Urinary bladder (tissue), 4 donors: ENCODE measurements at places on chromosomes 13 and 19. TPM values are rescaled to one million over a fixed set of nuclear protein-coding genes. Genes with fewer than 3 reads are reported as not detected.

- DNase-seq: no peak
Observed at GRCh38 chr13:80339912-80340650, 845 bp downstream of the SPRY2 start.

DNA sequence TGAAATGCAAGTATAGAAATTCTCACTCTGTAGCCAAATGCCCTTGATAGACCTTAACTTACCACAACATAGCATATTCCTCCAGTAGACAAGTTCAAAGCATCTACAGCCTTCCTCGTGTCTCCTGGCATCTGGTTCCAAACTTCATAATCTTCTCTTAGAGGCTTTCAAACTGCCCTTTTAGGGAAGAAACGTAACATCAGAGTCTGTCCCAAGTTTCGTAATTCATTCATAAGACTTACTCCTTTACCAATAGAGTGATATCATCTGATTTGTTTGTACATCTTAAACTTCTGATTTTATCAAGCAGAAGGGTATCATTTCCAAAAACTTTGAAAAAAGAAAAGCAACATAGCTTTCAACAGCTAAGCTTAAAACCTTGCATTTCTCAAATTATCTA lies 137.4 kb downstream of the SPRY2 start:
- DNase-seq: no peak

The CBLC gene
- total RNA-seq: 4.7 TPM

DNA sequence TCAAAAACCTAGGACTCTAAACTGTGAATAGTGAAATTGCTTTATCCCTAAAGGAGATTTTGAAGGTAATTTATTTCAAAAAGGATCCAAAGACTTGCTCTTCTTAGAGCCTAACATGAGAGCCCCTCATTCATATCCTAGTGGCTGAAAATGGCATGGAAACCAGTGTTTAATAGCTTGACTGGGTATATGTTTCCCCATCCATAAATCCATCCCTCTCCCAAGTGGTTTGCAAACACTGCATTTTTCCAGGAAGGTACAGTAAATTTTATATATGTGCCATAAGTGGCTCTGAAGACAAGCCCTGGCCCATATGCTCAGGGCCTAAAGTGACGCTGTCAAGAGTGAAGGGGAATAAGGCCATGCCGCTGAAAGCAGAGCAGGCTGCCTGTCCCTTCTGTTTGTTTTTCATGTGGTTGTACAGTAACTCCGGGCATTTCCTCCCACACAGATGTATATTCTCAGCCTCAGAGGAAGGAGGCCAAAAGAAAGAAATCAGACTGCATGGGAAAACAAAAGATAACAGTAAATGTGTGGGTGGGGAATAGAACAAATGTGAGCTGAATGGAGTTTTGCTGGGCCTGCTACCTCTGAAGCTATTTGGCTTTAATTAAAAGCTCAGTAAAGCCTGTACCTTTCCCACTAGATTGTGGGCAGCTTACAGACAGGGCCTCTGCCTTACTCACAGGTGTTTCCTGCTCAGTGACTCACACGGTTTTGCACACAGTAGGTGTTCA lies 181.9 kb downstream of the PCDH9 start:
- peak; percentile 49 for DNase-seq

The CDC16 gene
- total RNA-seq: 111 TPM

DNA sequence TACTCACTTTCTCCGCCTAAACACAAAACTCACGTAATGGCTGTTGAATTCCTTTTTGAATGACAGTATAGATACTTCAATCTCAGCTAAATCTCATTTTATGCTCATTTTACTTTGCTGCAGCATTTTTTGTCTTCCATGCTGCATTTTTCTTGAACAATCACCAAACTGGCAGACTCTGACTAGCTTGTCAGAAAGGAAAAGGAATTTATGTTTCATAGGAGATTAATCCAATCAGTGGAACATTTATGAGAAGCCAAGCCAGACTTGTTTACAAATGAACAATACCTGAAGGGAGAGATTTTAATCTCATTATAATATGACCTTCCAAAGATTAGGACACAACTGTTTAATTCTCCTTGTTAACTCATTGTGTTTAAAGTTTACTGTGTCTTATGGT lies 1044.3 kb downstream of the DIAPH3 start:
- DNase-seq: no peak

DNA sequence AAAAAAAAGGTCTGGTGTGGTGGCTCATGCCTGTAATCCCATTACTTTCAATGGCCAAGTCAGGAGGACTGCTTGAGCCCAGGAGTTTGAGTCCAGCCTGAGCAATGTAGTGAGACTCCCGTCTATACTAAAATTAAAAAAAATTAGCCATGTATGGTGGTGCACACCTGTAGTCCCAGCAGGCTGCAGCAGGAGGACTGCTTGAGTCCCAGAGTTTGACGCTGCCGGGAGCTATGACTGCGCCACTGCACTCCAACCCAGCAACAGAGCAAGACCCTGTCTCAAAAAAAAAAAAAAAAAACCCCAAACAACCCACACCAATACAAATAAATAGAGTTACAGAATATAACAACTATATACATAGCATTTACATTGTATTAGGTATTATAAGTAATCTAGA lies 65.7 kb downstream of the MICU2 start:
- no peak for DNase-seq

DNA sequence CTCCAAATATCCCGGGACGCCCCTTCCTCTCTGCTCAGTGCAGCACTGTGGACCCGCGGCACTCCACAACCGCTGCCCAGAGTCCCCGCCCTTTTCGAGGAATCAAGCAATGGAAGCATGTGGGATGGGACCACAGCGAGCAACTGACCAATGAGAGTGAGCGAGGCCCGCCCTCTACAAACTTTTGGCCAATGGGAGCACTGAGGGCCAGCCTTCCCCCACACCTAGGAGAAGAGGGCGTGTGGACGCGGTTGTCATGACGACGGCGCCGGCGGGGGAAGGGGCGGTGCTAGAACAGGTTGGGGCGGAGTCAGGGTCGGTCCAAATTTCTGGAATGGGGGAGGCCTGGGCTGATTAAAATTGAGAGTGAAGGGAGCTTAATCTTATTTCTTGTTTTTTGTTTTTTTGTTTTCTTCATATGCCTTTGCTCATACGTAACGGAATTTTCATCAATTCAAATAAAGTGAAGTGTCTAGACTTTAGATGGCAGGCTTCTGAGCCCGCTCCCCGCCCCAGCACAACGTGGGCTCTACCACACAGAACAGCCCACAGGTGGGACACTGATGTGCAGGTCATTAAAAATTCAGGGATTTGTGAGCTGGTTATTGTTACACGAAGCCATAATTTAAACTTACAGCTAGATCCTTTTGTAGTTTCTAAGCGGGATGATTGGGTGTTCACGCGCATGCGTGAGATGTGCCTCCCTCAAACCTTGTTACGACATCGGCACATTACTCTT lies at the start of gene DNAAF3:
DNAAF3 (minus strand) TSS at position 84 of the 739 bp plus-strand sequence. CDS start 200 bp downstream, outside the sequence.
- peak; percentile 87 for DNase-seq

DNA sequence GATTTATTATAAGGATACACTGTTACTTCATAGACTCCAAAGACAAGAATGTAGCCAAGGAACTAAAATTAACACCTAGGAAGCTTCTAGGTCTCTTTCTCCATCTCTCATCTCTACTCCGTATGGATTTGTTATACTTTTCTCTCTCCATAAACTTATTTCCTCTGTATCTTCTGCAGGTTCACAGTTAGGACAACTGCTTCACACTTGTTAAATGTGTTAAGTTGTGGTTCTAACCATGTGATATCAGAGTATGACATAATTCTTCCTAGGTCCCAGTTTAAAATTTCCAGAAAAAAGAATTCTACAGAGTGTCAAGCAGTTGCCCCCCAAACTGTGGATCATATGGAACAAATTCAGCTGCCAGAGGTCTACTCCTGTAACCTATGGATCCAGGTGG lies 42.3 kb upstream of the GTF2F2 start:
- DNase-seq: no peak

DNA sequence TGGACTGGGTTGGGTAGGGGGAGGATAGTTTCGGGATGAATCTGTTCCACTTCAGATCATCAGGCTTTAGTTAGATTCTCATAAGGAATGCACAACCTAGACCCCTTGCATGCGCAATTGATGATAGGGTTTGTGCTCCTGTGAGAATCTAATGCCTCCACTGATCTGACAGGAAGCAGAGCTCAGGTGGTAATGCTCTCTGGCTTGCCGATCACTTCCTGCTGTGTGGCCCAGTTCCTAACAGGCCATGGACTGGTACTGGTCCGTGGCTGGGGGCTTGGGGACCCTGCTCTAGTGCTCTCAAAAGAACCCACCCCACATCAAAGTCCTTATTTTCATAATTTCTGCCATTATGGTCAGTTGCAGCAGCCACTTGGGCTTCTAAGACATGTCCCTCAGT lies 30.1 kb downstream of the DNAJC3 start:
- no peak for DNase-seq

The CEACAM5 gene
- total RNA-seq: not detected

DNA sequence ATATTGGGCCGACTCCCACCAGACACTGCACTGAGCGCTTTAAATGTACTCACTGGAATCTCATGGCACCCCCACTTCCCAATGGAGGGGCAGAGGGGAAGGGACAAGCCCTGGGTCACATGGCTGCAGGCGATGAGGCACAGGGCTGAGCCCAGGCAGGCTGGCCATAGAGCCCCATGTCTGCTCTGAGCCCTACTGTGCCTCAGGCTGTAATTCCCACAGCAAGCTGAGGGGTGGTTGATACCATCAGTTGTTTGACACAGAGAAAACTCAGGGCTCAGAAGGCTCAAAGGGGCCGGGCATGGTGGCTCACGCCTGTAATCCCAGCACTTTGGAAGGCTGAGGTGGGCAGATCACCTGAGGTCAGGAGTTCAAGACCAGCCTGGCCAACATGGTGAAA lies 25.1 kb downstream of the RFX1 start:
- DNase-seq: no peak

DNA sequence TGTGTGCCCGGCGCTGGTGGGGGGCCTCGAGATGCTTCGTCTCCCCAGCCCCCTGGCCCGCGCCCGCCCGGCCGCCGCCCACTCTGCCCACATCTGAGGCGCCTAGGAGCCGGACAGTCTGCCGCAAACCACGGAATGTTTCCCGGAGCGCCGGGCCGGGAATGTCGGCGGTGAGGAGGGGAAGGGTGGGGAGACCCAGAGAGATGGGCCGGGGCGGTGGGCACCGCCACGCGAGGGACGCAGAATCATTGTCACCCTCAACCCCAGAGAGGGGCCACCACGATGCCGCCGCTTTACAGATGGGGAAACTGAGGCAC lies 46.1 kb upstream of the NFIC start:
- DNase-seq: no peak

DNA sequence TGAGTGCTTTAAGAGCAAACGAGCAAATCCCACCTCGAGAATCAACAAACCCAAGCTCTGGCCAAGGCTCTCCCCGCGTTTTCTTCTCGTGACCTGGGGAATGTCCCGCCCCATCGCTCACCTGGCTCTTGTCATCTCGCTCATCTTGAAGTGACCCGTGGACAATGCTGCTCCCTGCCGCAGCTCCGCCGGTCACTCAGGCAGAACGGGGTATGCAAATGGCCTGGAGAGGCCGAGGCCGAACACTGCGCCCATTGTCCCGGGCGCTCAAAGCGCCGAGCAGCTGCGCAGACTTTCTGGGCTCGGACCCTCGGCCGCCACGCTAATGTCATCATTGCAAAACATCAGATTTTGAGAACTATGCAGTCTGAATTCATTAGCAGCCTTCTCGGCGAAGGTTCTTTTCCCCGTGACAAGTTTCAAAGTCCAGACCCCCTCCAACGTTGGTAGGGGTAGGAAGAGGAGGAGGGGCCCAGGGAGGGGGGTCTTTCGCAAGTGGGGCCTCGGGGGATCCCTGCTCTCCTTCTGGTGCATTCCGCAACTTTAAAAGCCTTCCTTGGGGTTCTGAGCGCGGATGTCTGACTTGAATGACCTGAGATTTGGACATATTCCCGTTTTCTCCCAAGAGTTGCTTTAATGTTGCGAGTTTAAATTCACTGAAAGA lies 39.7 kb downstream of the SOX1 start:
- no peak for DNase-seq

The CD33 gene
- total RNA-seq: 4.7 TPM

- no peak for DNase-seq
Observed at GRCh38 chr13:101412076-101412475, 4.2 kb downstream of the NALCN start.

The DHDH gene
- total RNA-seq: 0.37 TPM

GRCh38 chr13:51027644-51028043 lies 83.4 kb downstream of the C13orf42 start:
- DNase-seq: no peak

The WDR88 gene
- total RNA-seq: not detected

The ATP12A gene
- total RNA-seq: 0.42 TPM

The ENOX1 gene
- total RNA-seq: 17.6 TPM

- no peak for DNase-seq
Observed at GRCh38 chr19:9041023-9041422, 30.8 kb upstream of the MUC16 start.

GRCh38 chr13:110528371-110528770 lies 33.2 kb downstream of the RAB20 start:
- DNase-seq: no peak

The SCGB2B2 gene
- total RNA-seq: 0.32 TPM

DNA sequence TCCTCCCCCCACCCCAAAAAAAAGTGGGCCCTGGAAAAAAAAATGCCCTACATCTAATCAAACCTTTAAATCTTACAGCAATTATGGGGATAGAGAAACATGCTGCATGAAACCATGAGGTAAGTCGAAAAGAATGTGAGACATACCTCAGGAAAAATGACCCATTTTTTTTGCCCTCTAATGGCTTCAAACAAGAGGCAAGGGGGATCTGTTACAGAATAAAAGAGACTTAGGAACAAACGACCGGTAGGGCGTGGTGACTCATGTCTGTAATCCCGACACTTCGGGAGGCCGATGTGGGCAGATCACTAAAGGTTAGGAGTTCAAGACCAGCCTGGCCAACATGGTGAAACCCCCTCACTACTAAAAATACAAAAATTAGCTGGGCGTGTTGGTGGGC lies 8.4 kb downstream of the RGL3 start:
- no peak for DNase-seq

The SIGLEC12 gene
- total RNA-seq: 0.11 TPM

The IGSF23 gene
- total RNA-seq: not detected

The ZNF730 gene
- total RNA-seq: 15.2 TPM

DNA sequence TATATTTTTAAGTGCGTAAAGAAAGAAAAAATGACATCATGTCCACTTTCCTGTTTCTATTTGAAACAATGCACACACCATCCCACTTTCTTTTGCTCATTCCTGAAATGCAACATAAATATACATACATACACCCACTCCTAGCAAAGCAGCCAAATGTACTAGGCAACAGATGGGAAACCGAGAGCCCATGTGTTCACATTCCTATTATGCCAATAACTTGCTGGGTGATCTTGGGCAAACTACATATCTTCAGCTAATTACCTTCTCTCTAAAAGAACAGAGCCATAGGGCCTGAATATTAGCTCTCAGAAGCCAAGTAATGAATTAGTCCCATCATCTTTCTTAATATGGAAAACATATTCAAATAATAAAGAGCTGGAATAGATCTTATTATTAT lies 610.6 kb upstream of the ATXN8OS start:
- DNase-seq: no peak

The ZNF600 gene
- total RNA-seq: 9.1 TPM

GRCh38 chr19:1910177-1910576 lies 5.0 kb downstream of the ADAT3 start:
- DNase-seq: no peak

DNA sequence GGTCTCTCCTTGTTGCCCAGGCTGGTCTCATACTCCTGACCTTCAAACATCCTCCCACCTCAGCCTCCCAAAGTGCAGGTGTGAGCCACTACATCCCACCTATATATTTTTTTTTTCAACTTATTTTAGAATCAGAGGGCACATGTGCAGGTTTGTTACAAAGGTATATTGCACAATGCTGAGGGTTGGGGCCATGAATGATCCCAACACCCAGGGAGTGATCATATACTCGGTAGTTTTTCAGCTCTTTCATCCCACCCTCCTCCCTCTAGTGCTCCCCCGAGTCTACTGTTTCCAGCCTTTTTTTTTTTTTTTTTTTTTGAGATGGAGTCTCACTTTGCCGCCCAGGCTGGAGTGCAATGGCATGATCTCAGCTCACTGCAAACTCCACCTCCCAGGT lies 38.4 kb upstream of the ADGRE1 start:
- DNase-seq: no peak
